ENCODE measurements at places on chromosomes 1 and 21.

DNA sequence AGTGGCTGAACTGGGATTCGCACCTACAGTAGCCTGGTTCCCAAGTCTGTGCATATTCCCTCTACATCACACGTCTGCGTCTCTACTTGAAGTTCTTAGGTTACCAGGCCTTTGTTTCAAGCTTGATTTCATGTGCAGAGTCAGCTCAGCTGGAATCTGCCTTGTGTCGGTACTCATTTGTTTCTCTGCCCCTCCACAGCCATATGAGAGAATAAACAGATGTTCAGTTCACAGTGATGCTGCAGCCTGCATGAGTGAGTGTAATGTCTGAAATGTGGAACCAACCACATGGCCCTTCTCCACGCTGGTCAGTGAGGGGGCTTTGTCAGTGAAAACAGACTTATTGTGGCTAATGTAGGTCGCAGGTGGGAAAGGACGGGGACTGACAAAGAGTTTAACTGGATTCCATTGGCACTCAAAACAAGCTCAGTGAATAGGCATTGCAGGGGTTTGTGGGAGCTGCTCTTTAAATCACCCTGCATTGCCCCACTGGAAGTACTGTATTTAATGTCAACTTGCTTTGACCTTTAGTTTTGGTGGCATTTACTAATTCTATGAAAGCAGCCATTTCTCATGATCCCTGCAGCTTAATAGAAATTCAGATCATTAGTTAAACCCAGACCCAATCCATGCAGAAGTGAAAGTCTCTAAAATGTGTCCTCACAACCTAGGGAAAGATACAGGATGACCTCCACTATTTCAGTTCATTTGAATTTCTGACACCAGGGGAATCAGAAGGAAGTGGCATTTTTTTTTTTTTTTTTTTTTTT is 136.4 kb upstream of the FAM78B start:
- DNase-seq, result no peak

DNA sequence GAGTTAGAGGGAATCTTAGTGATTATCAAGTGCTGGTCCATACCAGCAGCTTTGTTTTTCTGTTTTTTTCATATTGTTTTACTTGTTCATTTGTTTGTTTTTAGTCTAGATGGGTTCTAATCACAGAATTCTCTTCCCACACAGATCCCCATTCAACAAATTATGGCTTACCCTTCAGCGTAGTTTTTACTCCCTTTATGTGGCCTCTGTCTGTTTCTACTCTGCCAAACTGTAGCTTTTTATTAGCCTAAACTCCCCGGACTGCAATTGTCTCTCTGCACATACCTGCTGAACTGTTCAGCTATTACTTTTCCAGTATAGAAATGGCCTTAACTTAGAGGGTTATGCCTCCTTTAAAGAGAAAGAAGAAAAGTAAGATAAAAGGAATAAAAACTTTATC is 348.5 kb downstream of the TGFB2 start:
- DNase-seq, result no peak

DNA sequence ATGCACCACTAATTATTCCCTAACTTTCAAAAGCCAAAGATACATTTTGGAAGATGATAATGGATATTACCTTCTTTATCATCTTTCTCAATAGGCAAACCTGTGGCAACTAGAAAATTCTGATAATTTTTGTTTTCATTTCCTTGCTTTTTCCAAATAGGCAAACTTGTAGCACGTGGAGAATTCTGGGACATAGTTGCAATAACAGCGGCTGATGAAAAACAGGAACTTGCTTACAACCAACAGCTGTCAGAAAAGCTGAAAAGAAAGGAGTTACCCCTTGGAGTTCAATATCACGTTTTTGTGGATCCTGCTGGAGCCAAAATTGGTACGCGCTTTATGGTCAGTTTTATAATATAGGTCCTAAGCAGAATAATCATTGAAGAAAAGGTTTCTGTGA is 1.5 kb downstream of the FPGT start:
- DNase-seq, result no peak

- no peak for DNase-seq
These were observed 25.7 kb upstream of the EPHA8 start for GRCh38 chr1:22537441-22538139.

DNA sequence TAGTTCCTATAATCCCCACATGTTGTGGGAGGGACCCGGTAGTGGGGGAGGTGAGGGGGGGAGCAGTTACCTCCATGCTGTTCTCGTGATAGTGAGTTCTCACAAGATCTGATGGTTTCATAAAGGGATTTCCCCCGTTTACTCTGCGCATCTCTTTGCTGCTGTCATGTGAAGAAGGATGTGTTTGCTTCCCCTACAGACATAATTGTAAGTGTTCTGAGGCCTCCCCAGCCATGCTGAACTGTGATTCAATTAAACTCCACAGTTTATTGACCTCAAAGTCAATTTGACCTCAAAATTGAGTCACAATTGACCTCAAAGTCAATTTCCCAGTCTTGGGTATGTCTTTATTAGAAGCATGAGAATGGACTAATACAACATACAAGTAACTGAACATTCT is 19.7 kb downstream of the DPH5 start:
- DNase-seq, result no peak

- no peak for DNase-seq
These were observed 166.8 kb upstream of the HMCN1 start for GRCh38 chr1:185567440-185567839.

- peak; percentile 23 for DNase-seq
These were observed 88.5 kb downstream of the BEND5 start for GRCh38 chr1:48688102-48688760.

- DNase-seq, result peak; percentile 86
These were observed 139.7 kb upstream of the BEND5 start for GRCh38 chr1:48916130-48917069.

- DNase-seq, result no peak
These were observed 91.5 kb upstream of the F3 start for GRCh38 chr1:94633051-94633450.

- DNase-seq, result no peak
These were observed 19.6 kb downstream of the WNT9A start for GRCh38 chr1:227927971-227928741.

- no peak for DNase-seq
These were observed 48.1 kb upstream of the EEIG2 start for GRCh38 chr1:108511764-108512163.
